ENCODE measurements at places on chromosomes 2 and 18.

GRCh38 chr2:230680463-230681170, 32.0 kb upstream of the CAB39 start:
- no peak for DNase-seq

DNA sequence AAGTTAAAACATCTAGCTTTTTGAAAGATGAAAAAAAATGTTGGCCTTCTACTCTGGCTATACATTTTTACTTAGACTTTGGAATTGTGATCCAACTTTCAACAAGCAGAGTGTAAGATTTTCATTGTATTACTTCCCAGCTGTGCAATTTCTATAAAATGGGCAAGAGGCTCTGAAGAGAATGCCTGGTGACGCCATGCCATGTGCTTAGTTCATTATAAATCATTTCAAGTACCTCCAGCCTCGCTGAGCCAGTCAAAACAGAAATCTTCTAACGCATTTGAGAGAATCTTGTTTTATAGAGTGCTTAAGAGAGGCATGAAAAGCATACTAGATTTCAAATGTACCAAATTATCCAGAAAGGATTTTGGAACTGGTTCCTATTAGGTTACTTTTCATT, 10.1 kb upstream of the STK17B start:
- no peak for DNase-seq

- DNase-seq = no peak
Measured at GRCh38 chr2:176709149-176709951, 440.1 kb downstream of the MTX2 start.

GRCh38 chr2:234075518-234075915, 25.0 kb downstream of the SPP2 start:
- no peak for DNase-seq

- DNase-seq = no peak
Measured at GRCh38 chr2:138058427-138058826, 94.2 kb downstream of the HNMT start.

DNA sequence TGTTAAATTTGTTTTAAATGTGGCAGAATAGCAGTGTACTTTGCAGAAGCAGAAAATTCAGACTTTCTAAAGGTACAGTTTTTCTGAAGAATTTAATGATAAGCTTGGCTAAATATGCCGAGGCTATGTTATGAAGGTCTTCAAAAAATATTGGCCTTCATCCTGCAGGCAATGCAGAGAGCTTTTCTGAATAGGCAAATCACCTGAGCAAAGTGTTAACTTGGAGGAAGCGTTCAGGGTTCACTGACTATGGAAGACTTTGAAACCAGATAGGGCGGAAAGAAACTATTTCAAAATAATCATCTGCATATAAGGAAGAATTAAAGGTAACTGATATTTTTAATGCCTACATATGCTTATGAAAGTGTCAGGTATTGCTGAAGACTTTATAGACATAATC, 133.7 kb upstream of the SETBP1 start:
- DNase-seq = no peak

- no peak for DNase-seq
Measured at GRCh38 chr2:159091381-159091780, 122.9 kb downstream of the TANC1 start.

DNA sequence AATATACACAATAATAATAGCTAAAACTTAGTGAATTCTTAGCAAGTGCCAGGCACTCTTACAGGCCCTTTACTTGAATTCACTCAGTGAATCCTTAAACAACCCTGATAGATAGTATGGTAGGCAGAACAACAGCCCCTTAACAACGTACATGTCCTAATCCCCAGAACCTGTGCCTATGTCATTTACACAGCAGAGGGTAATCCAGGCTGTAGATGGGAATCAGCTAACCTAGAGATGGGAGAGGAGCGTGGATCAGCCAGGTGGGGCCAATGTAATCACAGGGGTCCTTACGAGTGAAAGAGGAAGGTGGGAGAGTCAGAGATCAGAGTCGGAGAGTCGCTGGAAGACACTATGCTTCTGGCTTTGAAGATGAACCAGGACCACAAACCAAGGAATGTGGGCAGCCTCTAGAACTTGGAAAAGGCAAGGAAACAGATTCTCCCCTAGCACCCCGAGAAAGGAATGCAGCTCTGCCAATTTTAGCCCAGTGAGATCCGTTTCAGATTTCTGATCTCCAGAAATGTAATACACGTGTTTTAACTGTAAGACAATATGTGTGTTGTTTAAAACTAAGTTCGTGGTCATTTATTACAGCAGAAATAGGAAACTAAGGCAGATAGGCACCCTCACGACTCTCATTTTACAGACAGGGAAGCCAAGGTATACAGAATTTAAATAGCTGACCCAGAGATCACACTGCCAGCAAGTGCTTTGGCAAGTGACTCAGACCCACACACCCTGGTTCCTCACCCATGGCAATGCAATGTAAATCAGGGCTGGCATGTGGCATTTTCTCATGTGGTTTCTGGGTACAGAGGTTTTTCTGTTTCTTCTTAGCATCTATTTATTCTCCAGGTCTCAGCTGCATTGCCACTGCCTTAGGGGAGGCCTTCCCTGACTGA, 68.9 kb downstream of the DOCK10 start:
- no peak for DNase-seq

- no peak for DNase-seq
Measured at GRCh38 chr2:239579081-239579480, 178.3 kb upstream of the HDAC4 start.

- DNase-seq = no peak
Measured at GRCh38 chr2:47508641-47509040, 105.7 kb downstream of the MSH2 start.

DNA sequence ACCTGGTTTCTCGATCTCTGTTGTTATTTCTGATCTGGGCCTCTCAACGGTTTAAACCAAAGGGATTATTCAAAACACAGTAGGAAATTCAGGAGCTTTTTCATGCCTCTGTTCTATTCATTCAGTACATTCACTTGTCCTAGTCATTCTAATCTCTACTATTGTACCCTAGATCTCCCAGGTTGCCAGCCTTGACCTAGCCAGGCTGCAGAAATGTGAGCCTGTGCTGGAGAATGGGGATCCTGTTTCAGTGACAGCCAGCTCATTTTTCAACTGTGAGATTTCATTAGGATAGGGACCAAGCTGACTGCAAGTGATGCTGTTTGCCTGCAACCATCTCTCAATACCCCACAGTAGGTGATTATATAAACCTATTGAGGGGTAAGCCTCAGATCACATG, 186.2 kb downstream of the CMPK2 start:
- no peak for DNase-seq

- DNase-seq = no peak
Measured at GRCh38 chr2:65478498-65479135, 46.2 kb upstream of the SPRED2 start.

- no peak for DNase-seq
Measured at GRCh38 chr2:240068193-240068592, 14.9 kb upstream of the OR6B3 start.

- no peak for DNase-seq
Measured at GRCh38 chr2:144325086-144325485, 194.8 kb downstream of the ZEB2 start.

GRCh38 chr2:217250013-217250524, 390.2 kb upstream of the TNP1 start:
- no peak for DNase-seq
